Fibroblast of the conjunctiva (primary cell): ENCODE measurements at places on chromosomes 2 and 18.

- no peak for DNase-seq
These were observed 42.4 kb upstream of the PSMD14 start for GRCh38 chr2:161265874-161266273.

DNA sequence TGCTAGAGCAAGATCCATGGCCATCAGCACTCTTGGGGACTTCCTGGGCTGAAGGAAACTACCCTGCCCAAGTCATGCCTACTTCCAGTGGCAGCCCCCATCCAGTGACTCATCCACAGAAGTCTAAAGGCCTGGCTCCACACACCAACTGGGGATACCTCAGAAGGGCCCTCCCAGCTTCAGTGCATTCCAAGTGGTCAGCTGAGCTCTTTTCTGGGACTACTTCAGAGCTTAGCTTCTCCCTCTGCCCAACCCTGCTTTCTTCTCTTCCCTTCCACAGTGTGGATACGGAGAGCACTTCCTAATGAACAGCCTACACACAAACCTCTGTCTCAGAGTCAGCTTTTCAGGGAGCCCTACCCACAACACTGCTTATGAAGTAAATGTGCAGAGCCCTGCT lies 66.5 kb downstream of the CLHC1 start:
- no peak for DNase-seq

DNA sequence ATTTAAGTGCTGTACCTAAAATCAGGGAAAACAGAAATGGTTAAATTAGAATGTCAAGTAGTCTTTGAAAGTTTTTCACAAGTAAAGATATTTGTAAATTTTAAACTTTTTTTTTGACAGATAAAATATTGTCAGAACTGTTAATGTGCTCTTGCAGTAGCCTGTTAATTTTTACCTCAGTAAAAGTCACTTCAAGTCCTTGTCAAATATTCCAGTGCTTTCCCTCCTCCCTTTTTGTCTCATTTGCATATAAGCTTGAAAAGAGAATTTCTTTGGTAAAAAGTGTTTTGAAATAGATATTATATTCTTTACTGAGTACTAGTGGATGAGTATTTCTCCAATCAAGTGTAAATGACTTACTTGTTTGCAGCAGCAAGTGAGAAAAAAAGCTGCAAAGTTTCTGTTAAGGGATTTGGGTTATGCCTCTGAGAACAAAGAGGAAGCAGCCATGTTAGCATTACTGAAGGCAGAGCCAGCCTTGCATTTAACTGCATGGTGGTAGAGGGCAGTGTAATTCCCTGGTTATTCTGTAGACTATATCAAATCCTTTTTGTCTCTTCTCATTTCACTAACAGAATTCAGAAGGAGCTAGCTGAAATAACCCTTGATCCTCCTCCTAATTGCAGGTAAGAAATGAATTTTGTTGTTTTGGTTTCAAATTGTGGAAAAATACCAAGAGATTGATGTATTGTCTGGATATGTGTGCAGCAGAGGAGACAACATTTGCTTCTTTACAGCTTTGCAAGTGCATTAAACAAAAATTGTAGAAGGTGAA lies 3.2 kb downstream of the UBE2E3 start:
- DNase-seq: peak; percentile 32

DNA sequence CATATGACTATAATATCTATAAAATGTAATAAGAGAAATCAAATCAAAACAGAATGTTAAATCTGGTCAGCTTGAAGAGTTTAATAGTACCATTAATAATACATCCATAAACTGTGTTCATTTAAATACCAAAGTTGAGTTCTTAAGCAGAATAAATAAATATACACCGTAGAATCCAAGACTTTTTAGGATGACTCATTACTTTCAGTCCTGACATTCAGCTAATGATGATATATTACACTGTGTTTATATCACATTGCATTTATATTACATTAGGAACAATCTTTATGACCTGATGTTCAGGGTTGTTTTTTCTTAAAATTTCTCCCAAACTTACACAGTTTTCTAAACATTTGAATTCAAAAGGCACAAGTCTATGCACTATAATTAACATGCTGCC lies 331.3 kb downstream of the SS18 start:
- no peak for DNase-seq

GRCh38 chr2:128324897-128325410 lies 6.3 kb upstream of the HS6ST1 start:
- DNase-seq: no peak

DNA sequence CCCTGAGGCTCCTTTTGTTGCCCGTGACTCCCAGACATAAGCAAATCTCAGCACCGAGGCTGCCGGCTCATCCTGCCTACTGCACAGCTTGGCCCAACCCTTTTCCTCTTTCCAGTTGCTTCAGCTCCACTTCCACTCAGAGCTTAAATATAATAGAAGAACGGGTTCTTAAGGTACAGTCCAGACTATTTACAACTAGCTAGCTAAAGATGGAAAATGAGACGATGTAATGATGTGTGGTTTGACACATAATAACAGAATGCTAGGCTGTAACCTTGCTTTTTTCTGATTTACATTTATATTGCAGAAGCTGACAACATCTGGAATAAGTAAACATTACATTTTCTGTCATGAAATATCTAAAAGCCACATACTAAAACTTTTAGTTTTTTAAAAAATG lies 26.9 kb upstream of the ATP9B start:
- DNase-seq: no peak

GRCh38 chr18:63445037-63445436 lies 22.8 kb upstream of the VPS4B start:
- no peak for DNase-seq

- no peak for DNase-seq
These were observed 17.7 kb upstream of the SERPINB2 start for GRCh38 chr18:63869851-63870250.

- peak; percentile 41 for DNase-seq
These were observed 464.2 kb upstream of the NRP2 start for GRCh38 chr2:205218056-205218455.

DNA sequence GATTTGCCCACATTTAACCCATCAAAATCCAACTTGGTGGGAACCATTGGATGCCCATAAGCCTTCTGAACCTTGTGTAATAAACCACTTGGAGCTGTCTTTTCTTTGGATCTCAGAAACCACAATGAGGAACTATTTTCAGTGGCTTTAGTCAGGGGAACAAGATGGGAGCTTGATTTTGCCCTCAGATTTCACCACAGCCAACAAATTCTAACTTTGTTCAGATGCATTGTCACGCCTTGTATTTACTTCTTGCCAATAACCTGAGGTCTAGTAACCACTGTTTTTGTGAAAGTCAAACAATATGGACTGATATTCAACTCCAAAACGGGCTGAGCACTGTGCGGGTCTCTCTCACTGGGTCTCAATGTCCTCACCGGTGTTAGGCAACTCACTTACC lies 508.2 kb downstream of the TNS1 start:
- no peak for DNase-seq

- no peak for DNase-seq
These were observed 4.2 kb upstream of the GRB14 start for GRCh38 chr2:164625378-164625971.

- no peak for DNase-seq
These were observed 1.2 kb downstream of the LRP2 start for GRCh38 chr2:169360984-169361705.

GRCh38 chr2:218028562-218029348 lies 26.0 kb upstream of the TNS1 start:
- no peak for DNase-seq

- no peak for DNase-seq
These were observed 295.6 kb downstream of the TNS1 start for GRCh38 chr2:217707131-217707611.

- DNase-seq: peak; percentile 27
These were observed 1010.9 kb upstream of the NXPH2 start for GRCh38 chr2:139790807-139791752.

- DNase-seq: no peak
These were observed 28.8 kb downstream of the ITGAV start for GRCh38 chr2:186618696-186619095.

DNA sequence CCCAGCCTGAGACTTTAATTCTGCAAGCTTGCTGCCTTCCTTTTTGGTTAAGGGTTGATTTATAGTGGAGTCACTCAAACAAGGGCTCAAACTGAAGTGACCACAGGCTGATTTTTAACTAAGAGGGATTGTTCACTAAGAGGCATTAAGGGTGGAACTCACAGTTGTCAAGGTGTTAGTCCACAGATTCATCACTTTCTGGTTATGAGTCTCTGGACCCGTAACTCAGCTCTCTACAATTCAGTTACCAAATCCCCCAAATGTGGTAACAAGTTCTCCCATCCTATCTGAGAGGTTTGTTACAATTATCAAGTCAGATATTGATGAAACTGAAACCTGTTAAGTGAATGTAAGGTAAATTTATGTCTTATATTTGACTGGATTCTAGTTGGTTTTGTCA lies 185.9 kb upstream of the KLHL14 start:
- no peak for DNase-seq
